ENCODE measurements at places on chromosomes 3 and 15. TPM values are rescaled to one million over a fixed set of nuclear protein-coding genes. Genes with fewer than 3 reads are reported as not detected.

- DNase-seq: no peak
Measured at GRCh38 chr3:109336291-109336861, 970 bp downstream of the DPPA4 start.

- DNase-seq: no peak
Measured at GRCh38 chr15:56582785-56583184, 117.8 kb upstream of the MNS1 start.

DNA sequence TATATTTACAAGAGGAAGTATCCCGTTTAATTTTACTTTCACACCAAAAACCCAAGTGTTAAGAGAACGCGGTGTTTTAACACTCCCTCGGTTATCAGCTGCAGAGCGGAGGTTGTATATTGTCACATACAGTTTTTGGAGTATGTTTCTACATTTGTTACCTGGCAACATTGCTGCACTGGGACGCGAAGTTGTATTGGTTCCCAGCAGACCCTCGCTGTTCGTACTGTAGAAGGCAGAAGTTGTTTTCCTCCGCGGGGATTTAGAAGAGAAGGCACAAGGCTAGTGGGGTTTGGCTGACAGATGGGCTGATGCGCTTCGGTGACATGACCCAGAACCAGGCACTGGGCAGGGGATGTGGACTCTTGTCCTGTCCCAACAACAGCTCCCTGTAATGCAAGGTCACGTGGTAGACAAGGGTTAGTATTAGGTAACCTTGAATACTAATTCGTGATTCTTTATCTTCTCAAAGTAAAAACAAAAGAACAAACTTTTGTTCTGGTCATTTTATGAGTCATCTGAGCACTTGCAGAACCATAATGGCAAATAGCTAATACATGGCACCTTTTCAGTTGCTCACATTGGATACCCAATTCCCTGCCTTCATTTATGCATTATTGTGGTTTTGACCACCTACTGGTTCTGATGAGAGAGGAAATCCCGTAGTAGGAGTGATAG is 230.4 kb upstream of the BHLHE40 start:
- DNase-seq: no peak

DNA sequence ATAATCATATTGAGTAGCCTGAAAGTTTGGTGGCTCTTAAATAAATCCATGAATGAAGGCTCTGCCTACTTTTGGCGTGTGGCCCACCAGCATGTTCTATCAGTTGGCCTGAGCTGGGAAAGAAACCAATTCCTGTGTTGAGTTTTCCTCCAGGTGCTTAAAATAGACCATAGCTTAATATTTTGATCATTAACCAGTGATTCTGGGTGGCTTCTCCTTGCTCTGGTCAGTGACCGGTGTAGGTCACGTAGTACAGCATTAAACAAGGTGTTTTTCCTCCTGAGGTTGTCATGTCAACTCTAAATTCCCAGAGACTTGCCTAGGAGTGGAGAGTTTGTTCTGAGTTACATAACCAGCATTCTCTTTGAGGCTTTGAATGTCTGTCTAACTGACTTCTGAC is 1.3 kb downstream of the HHLA2 start:
- DNase-seq: no peak

- no peak for DNase-seq
Measured at GRCh38 chr3:46717447-46718231, at the start of gene PRSS50. Gene PRSS50, minus strand, starts transcription at chr3:46717869. Its CDS starts 45 bp downstream, at chr3:46717824.

DNA sequence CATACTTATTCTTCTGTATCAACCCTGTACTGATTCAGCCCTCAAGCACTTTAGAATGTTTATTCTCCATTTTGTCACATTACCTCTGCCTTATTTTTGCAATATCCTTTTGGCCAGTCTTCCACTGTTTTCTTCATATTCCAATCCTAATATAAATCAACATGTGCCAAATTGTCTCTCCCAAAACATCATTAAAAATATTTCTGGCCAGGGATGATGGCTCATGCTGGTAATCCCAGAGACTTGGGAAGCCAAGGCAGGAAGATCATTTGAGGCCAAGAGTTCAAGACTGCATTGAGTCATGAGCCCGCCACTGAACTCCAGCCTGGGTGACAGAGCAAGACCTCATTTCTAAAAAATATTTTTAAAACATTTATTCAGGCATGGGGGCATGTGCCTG is 641.4 kb upstream of the CBLB start:
- DNase-seq: no peak

DNA sequence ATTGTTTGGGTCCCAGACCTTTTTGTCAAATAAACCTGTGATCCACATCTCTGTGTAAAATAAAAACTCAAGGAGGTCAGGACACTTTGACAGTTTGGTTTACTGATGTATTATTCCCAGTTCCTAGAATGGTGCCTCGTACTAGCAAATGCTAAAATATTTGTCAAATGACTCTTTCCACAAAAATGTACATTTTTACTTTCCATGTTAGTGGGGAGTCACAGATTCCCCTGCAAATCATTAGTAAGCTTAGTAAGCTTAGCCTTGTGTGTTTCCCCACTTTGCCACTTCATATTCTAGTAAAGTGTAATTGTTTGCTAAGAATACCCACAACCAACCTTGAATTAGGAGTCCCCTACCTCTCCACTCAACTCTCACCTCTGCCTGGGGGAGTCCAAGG is 2.4 kb upstream of the MAGI1 start:
- no peak for DNase-seq

- DNase-seq: peak; percentile 62
Measured at GRCh38 chr3:20056725-20057611, 16.7 kb downstream of the KAT2B start.

GRCh38 chr3:136624371-136624770 is 127.8 kb downstream of the STAG1 start:
- DNase-seq: no peak

- no peak for DNase-seq
Measured at GRCh38 chr3:48945891-48946549, 27.4 kb downstream of the ARIH2 start.

EIF4A2 gene
- total RNA-seq: 219 TPM

STRC gene
- total RNA-seq: not detected

DNAH12 gene
- 0.21 TPM for total RNA-seq

SPRED1 gene
- total RNA-seq: 29.6 TPM

PLSCR5 gene
- not detected for total RNA-seq

MYLK gene
- total RNA-seq: 29.7 TPM

PLA2G4D gene
- not detected for total RNA-seq

TAMM41 gene
- 10.8 TPM for total RNA-seq

Measured in Panc1 (cell line).